ENCODE measurements at places on chromosomes 5 and 9.

GRCh38 chr5:126178521-126178920 is 244.7 kb upstream of the GRAMD2B start:
- no peaks in the 10 kb centered on the region for H3K36me3 ChIP-seq
- no peak overlapping the region for H3K4me3 ChIP-seq
- DNase-seq: peak; percentile 9
- no peaks in the 10 kb centered on the region for H3K27me3 ChIP-seq

- H3K4me3 ChIP-seq: no peak overlapping the region
- no peak for DNase-seq
- no peaks in the 10 kb centered on the region for H3K27me3 ChIP-seq
- H3K27ac ChIP-seq: no peak overlapping the region
- no peaks in the 10 kb centered on the region for H3K4me1 ChIP-seq
- H3K36me3 ChIP-seq: no peaks in the 10 kb centered on the region
Observed at GRCh38 chr9:100933656-100934055, 94.9 kb upstream of the PLPPR1 start.

- H3K4me1 ChIP-seq: no peaks in the 10 kb centered on the region
- DNase-seq: no peak
- no peak overlapping the region for H3K27ac ChIP-seq
- H3K4me3 ChIP-seq: no peak overlapping the region
- peaks cover 2% of the 10 kb centered on the region for H3K27me3 ChIP-seq
Observed at GRCh38 chr5:39107350-39107749, 33.2 kb upstream of the RICTOR start.

GRCh38 chr9:30771760-30772159 is 1612.7 kb upstream of the ACO1 start:
- DNase-seq: no peak
- H3K27ac ChIP-seq: no peak overlapping the region
- H3K4me1 ChIP-seq: no peaks in the 10 kb centered on the region
- H3K36me3 ChIP-seq: no peaks in the 10 kb centered on the region
- H3K27me3 ChIP-seq: no peaks in the 10 kb centered on the region
- H3K4me3 ChIP-seq: no peak overlapping the region

DNA sequence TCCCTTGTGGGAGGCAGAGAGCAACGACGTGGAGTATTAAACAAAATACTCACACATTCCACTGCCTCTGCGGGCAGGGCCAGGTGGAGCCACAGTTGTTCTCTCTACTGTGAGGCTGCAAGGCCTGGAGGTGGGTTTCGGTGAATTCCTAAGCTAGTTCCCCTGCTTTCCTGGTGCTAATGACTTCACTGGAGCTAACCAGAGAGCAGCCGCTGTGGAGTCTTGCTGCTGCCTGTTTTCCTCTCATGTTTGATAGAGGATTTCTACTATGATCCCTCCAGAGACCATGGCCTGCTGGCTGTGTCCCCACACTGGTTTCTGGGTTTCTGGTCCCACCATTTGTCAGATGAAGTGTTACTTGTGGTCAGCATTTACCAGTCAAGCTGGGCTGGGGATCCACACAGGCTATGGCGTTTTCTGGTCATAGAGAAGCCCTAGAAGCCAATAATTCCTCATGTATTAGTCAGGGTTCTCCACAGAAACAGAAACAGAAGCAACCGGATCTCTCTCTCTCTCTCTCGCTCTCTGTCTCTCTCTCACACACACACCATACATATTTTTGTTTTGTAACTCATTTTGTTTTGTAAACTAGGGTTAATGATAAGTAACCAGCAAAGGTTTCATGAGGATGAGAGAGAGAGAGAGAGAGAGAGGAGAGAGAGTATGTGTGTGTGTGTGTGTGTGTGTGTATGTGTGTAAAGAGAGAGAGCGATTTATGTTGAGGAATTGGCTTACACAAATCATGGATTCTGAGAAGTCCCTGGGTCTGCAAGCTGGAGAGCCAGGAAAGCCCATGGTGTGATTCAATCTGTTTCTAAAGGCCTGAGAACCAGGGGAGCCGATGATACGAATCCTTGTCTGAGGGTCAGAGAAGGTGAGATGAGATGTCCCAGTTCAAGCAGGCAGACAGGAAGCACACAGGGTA is 403.0 kb downstream of the GADD45G start:
- H3K4me1 ChIP-seq: peaks cover 10% of the 10 kb centered on the region
- no peaks in the 10 kb centered on the region for H3K36me3 ChIP-seq
- no peak overlapping the region for H3K27ac ChIP-seq
- DNase-seq: no peak
